Small intestine (tissue), 16 donors: ENCODE measurements at places on chromosomes 6 and 20. TPM values are rescaled to one million over a fixed set of nuclear protein-coding genes. Genes with fewer than 3 reads are reported as not detected.

Gene APCDD1L
- not detected for polyA plus RNA-seq

Gene CPXM1
- 0.54 TPM for polyA plus RNA-seq

GRCh38 chr6:137415127-137415833 lies 78.9 kb downstream of the OLIG3 start:
- peak overlapping the region; percentile 48 for H3K27ac ChIP-seq
- H3K4me3 ChIP-seq = no peak overlapping the region
- no peaks in the 10 kb centered on the region for H3K36me3 ChIP-seq
- H3K27me3 ChIP-seq = no peaks in the 10 kb centered on the region

- no peak overlapping the region for H3K4me3 ChIP-seq
- no peaks in the 10 kb centered on the region for H3K4me1 ChIP-seq
- H3K36me3 ChIP-seq = no peaks in the 10 kb centered on the region
- DNase-seq = no peak
- H3K27me3 ChIP-seq = peaks cover 22% of the 10 kb centered on the region
- H3K27ac ChIP-seq = no peak overlapping the region
Observed at GRCh38 chr20:25085756-25086495, 4.0 kb upstream of the VSX1 start.

GRCh38 chr6:99822741-99823512 lies 171.1 kb downstream of the MCHR2 start:
- peak; percentile 17 for DNase-seq
- H3K36me3 ChIP-seq = no peaks in the 10 kb centered on the region
